ENCODE measurements at places on chromosomes 11 and 22.

- no peak for DNase-seq
Observed at GRCh38 chr11:57516061-57516443, 550 bp upstream of the SLC43A1 start.

DNA sequence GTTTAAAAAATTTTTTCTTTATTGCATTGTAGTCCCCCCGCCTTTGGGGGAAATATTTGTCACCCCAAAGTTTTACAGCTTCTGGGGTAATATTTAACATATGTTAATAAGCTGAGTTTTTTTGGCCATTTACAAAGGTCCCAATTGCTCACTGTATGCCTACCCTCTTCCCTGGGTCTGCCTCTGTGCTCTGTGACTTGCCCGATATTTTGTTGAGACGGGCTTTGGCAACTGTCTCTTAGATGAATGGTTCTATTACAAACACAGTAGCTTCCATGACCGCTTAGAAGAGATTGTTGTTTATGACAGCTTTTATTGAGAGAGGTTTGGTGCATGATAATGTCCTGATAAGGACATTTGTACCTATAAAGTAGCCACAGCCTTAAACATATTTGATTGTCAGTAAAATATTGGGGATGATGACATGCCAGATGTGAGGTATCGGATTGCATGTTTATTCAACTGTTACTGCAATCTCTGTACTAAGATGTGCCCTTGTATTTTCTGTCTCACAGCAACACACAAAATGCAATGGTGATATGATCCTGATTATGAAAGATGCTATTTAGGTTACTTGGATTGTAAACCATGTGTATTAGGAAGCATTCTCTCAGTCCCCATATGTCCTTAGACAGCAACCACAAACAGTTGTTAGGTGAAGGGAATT lies 103.1 kb downstream of the TEAD1 start:
- no peak for DNase-seq

- no peak for DNase-seq
Observed at GRCh38 chr11:108959105-108959761, 294.4 kb downstream of the DDX10 start.

GRCh38 chr11:12806113-12806512 lies 131.9 kb downstream of the TEAD1 start:
- no peak for DNase-seq

DNA sequence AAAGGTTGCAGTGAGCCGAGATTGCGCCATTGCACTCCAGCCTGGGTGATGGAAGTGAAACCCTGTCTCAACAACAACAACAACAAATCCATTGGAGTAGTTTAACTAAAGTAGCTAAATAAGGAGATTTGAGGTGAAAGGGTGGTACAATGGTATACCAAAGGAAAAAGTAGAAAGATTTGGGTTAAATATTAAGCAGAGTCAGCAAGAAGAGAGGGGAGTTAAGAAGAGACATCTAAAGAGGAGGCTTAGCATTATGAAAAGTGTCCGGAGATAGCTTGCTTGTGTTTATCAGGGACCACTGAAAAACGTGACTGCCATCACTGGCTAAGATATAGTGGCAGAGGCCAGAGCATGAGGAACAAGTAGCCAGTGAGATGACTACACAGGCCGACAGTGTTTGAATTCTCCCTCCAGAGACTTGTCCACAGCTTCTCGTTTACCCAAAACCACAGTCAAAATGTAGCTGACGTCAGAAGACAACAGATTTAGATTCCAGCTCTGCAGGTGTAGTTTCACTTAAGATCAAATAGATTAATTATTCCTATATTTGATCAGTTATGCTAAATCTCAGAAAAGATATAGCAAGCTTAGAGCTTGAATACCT lies 32.6 kb upstream of the GRK2 start:
- DNase-seq: no peak

GRCh38 chr11:16790486-16791190 lies 52.2 kb downstream of the C11orf58 start:
- DNase-seq: no peak

DNA sequence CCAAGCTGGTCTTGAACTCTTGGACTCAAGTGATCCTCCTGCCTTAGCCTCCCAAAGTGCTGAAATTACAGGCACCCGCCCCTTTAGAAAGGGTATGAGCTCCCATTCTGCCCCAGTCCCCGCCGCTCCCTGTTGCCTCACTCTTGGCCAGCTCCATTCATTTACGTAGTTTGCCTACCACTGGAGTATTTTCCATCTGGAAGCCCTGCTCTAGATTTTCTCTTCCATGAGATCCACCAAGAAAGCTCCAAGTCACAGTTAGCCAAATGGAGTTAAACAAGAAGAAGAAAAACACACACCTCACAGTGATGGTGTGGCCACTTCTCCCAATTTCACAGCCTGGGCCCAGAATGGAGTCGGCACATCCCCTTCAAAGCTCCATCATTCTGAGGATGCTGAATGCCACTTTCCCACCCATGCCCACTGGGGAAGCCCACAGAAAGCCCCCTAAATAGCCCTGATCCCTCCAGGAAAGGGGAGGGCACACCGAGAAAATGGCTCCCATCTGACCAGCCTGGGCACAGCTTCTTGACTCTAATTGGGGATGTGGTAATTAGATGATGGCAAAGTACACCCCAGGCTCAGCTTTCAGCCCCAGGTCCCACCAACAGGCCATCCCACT lies 381.2 kb downstream of the MN1 start:
- DNase-seq: no peak

- DNase-seq: no peak
Observed at GRCh38 chr11:128343135-128343514, 244.2 kb downstream of the ETS1 start.

Data from CD4-positive, alpha-beta memory T cell (primary cell).